ENCODE measurements at places on chromosomes 3 and 15.

GRCh38 chr3:36666166-36666565 lies 98.2 kb downstream of the DCLK3 start:
- no peak for DNase-seq

DNA sequence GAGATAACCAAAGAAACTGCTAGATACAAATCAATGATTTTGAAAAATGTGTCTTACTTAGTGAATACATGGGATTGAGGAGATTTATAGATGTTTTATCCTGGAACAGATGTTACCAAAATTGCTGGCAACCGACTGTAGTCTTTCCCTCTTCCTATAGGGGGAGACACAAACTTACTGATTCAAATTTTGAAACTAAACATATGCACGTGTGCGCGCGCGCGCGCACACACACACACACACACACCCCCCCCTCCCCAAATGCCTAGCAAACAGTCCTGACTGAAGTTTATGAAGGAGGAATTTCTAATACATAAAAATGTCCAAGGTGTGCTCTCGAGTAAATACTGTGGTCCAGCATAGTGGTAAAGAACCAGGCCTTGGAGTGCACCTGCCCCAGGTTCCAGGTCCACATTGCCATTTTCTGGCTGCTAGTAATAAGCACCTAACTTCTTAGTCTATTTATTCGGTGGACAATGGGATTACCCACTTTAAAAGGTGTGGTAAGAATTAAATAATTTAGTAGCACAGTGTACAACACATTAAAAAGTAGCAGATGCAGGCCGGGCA lies 18.5 kb upstream of the C3orf62 start:
- peak; percentile 55 for DNase-seq

DNA sequence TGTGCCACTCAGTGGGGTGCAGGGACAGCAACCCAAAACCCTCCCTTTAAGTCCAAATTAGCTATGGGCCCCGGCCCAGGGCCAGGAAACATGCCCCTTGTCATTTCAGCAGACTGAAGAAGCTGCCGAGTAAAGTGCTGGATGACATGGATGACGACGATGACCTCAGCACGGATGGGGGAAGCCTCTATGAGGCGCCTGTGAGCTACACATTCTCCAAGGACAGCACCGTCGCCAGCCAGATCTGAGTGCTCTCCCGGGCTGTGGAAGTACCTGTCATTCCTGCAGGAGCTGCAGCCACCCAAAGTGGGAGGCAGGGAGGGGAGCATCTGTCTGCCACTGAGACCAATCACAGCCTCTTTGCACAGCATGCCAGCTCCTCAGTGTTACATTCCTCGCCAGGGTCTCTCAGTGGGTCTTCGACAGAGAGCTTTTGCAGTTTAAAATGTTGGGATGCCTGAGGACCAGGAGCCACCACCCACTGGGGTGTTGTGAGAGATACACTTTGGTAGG lies 44.4 kb upstream of the MYZAP start:
- DNase-seq, result no peak

DNA sequence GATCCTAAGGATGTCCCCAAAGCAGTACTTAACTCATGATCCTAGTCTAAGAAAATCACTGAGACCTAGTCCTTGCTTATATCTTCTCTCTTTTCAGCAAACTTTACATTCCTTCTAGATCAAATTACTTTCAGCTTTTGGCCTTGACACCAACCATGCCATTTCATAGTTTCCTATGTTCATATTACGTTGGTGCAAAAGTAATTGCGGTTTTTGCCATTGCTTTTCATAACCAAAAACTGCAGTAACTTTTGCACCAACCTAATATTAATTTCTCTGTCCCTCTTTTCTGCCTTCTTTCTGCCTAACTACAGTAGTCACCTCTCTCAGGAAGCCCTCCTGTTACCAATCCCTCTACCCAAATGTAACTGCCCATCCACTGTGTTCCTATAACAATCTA lies 36.8 kb downstream of the CCDC191 start:
- no peak for DNase-seq

GRCh38 chr3:50620820-50621219 lies 3.9 kb downstream of the MAPKAPK3 start:
- DNase-seq, result peak; percentile 64

DNA sequence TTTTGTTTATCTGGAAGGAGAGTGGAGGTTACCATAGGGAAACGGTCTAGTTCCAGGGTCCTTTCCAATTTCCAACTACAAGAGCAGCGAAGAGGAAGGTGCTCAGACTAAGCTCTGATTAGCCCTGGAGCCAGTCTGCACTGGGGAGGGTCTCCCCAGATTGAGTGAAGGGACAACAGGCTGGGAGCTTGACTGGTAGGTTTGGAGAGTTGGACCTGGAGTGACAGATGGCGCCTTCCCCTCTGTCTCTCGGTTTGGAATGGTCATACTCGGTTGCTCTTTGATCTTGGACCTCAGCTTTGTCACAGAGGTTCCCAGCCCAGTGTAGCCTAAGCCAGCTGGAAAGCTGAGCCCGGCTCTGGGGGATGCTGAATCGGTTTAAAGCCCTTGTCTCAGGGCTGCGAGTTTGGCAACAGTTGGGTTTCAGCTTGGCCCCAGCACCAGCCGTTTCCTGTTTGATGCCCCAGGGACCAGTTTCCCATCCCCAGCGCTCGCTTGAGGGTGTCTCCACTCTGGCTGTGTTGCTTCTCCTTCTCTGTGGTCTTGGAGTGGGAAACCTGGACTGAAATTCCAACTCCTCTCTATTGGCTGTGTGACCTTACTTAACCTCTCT lies 53.1 kb upstream of the ULK4 start:
- DNase-seq, result peak; percentile 78

DNA sequence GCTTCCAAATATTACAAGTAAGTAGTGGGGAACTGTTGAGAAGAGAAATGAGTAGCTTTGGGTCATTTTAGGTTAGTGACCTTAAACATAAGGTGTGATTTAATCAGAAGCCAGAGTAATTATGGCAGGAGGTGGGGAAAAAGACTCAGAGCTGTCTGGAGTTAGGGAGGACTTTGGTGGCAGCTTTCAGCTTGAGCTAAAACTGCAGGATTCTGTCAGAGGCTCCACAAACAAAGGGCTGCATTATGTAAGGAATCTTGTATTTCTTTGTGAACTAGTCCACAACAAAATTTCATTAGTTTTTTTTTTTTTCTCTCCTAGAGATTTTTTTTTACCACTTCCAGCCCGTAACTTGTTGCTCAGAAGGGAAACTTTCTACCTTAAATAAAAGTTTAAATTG lies 345.3 kb downstream of the TIGIT start:
- no peak for DNase-seq

GRCh38 chr15:101014921-101015841 lies 96.0 kb downstream of the LRRK1 start:
- DNase-seq, result peak; percentile 31

DNA sequence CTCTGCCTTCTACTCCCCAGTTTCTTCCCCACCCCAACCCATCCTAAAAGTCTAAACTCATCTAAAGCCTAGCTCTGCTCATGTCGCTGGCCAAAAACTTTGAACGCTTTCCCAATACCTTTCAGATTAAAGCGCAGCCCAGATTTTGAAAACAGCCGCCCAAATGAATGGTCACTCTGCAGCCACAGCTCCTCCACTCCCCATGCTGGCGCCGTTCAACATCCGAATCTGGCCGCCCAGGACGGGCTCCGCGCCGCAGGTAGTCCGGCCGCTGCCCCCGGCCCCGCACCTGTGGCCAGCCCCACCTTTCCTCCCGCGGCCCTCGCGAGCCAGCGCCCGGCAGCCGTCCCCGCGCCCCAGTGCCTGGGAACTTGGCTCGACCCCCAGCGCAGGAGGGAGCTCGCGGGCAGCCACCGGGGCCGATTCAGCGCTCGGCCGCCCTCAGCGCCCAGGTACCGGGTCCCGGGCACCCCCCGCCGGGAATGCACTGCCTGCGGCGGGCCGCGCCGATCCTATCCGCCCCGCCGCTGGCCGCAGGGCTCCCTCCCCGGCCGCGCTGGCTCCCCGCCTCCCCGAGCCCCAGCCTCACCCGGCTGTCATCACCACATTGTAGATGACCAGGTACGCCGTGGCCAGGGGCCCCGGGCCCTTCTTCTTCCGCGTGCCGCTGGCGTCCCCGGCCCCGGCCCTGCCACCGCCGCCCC lies 417 bp downstream of the HACD2 start:
- peak; percentile 15 for DNase-seq

- DNase-seq, result no peak
Observed at GRCh38 chr15:36004891-36005490, 459.0 kb upstream of the DPH6 start.

GRCh38 chr15:68271854-68272471 lies 5.6 kb upstream of the FEM1B start:
- DNase-seq, result no peak

DNA sequence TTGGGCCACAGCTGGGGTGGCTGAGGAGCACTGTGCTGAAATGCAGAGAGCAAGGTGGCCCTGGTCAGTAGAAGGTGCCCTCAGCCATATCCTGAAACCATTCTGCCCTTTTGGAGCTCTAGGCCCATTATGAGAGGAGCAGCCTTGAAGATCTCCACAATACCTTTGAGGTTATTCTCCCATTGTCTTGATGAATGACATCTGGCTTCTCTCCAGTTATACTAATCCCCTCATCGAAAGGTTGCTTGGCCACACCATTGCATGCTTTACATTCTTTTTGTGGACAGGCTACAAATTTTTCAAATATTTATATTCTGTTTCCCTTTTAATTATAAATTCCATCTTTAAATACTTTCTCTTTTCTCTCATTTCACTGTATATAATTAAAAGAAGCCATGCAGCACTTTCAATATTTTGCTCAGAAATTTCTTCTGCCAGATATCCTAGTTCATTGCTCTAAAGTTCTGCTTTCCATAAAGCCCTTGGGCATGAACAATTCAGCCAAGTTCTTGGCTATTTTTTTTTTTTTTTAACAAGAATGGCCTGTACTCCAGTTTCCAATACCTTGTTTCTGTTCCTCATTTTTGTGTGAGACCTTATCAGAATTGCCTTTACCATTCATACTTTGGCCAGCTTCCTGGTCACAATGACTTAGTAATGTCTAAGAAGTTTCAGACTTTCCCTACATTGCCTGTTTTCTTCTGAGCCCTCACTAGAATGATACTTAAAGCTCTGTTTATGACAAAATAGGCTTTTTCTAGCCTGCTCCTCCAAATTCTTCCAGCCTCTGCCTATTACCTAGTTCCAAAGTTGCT lies 138.9 kb upstream of the SGO1 start:
- no peak for DNase-seq

GRCh38 chr3:72899349-72899765 lies 11.5 kb downstream of the GXYLT2 start:
- DNase-seq, result no peak

DNA sequence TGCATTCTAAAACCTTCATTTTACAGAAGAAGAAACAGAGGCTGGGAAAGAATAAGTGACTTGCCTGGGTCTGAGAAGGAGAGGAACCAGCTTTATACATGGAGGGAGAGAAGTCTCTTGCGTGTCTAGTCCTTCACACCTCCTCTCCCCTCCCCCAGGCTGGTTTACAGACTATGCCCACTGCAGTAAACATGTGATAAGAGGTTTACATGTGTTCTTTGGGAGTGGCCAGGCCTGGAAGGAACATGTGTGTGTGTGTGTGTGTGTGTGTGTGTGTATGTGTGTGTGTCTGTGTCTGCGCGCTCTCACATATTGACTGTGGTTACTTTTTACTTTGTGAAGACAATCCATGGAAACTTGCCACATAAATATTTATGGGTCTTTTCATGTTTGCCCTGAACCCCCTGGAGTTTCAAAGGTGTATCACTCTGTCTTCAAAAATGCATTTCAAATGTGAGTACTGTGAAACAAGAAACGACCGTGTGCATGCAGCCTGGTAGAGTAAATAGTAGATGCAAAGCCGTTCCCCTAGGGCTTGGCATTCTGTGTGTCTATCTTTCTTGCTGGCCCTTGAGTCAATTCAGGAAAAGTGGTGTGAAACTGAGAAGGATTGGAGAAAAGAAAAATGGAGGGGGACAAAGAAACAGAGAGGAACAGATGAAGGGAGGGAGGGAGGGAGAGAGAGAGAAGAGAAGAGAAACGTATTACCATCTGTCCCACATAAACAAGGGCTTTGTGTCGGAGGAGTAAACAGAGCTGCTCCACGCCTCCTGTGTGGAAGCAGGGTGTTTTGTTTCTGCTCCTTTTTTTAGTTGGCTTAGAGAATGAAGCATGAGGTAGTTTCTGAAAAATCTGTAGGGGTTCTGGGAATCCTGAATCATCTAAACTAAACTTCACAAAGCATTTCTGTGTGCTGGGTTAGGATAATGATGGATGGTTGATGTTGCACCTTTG lies 51.7 kb downstream of the CLDN11 start:
- no peak for DNase-seq

GRCh38 chr3:148089171-148089570 lies 608.5 kb upstream of the AGTR1 start:
- DNase-seq, result no peak

DNA sequence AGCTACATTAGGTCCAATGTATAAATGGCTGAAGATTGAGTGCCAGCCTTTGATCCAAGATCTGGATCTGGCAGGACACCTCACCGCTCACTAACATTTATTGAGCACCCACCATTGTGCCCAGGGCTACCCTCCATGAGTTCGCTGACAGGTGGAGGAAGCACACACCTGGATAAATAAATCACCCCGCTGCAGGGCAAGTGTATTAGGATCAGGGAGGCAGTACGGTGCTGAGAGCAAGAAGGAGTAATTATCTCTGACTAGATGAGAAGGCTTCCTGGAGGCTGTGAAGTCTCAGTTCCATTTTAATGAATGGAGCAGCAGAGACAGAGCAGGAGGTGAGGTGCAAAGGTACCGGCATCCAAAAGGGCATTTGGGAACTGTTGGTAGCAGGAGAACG lies 104.1 kb downstream of the LIPC start:
- no peak for DNase-seq

- DNase-seq, result no peak
Observed at GRCh38 chr3:17259685-17260084, 374.9 kb downstream of the PLCL2 start.

DNA sequence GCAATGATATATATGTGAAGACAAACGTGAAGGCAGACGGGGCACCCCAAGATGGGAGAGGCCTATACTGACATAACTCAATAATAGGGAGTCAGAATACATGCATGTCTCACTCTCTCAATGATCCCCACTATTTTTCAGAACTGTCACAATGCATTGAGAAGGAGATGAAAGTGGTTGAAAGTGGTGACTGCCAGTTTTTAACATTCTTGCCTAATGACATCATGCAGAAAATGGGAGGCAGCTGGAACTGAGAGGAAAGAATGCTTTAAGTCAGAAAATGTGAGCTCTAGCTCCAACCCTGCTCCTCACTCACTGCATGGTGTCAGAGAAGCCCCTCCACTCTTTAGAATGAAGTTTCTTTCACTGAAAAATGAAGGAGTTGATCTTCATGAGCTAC lies 55.3 kb upstream of the P2RY1 start:
- DNase-seq, result no peak

GRCh38 chr3:18134386-18135059 lies 290.6 kb downstream of the SATB1 start:
- no peak for DNase-seq

Measured in AML-193 (cell line).